NCI-H460 (cell line): ENCODE measurements at places on chromosomes 7 and 10.

- DNase-seq, result no peak
Measured at GRCh38 chr10:71683301-71683700, 36.3 kb downstream of the C10orf105 start.

- no peak for DNase-seq
Measured at GRCh38 chr10:101932183-101932582, 88.6 kb upstream of the KCNIP2 start.

- DNase-seq, result no peak
Measured at GRCh38 chr10:4054656-4055435, 269.8 kb upstream of the KLF6 start.

GRCh38 chr7:46576950-46577349 is 655.9 kb upstream of the IGFBP3 start:
- DNase-seq, result no peak

DNA sequence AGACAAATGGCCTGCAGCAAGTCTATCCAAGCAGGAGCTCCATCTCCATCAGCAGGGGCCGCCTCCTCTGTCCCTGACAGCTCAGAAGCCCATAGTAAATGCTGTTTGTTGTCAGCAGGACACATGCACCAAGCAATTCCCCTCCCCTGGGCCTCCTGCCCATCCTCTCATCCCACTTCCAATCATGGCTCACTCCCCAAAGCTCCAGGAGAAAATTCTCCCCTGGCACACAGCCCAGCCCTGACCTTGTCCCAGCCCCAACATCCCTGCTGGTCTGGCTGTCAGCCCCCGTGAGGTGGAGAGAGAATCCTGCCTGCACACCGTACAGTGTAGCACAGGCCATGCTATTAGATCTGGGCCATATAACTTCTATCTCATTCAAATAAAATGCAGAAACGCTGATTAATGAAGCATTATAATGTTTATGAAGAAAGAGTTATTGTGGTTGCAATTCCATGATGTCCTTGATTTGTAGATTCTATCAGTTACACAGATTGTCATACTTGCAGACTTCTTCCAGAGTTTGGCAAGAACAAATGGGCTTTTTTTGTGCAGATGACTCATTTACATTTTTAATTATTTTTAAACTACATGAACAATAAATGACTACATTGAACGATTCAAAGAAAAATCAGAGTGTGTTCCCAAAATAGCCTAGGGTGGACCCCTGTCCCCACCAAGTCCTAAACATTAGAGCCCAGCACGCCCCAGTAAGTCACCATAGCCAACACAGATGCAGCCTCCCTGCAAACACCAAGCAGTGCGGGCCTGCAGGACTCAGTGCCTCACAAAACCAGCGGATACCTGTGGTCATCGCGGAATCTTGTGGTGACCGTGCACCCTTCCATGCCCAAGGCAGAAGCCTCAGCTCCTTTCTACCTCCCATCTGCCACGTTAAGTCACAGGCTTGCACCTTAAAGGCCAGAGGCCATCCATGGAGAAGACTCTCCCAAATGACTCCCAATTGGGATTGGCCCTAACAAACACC is 70.1 kb downstream of the COBL start:
- no peak for DNase-seq

DNA sequence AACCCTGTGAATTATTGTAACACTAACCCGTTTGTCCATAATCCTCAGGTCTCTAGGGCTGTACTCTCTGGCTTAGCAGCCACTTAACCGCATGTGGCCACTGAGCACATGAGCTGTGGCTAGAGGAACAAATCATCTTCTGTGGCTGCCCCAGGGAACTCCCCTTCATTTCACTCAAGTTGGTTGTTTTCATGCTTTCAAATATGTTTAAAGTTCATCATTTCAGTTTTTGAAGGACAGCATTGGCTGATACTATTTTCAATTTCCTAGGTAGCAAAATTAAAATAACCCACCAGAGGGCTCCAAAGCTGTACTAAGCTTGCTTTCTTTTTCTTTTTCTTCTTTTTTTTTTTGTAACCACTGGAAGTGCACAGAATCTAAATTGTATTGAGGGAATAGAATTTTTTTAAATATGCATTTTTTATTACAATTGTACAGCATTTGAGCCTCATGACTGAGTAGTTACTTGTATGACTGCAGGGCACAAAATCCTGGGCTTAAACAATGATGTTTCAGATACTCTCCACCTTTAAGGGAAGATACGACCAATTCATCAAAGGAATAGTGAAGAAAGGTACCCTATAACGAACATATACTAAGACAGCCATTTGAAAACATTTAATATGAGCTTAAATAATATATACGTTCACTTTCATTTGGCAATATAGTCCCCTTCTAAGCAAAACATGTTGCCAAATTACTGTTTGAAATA is 38.6 kb downstream of the MRC1 start:
- DNase-seq, result no peak

GRCh38 chr7:148218603-148219002 is 372.0 kb upstream of the C7orf33 start:
- no peak for DNase-seq

- DNase-seq, result no peak
Measured at GRCh38 chr7:101232141-101232850, 5.3 kb downstream of the CLDN15 start.

DNA sequence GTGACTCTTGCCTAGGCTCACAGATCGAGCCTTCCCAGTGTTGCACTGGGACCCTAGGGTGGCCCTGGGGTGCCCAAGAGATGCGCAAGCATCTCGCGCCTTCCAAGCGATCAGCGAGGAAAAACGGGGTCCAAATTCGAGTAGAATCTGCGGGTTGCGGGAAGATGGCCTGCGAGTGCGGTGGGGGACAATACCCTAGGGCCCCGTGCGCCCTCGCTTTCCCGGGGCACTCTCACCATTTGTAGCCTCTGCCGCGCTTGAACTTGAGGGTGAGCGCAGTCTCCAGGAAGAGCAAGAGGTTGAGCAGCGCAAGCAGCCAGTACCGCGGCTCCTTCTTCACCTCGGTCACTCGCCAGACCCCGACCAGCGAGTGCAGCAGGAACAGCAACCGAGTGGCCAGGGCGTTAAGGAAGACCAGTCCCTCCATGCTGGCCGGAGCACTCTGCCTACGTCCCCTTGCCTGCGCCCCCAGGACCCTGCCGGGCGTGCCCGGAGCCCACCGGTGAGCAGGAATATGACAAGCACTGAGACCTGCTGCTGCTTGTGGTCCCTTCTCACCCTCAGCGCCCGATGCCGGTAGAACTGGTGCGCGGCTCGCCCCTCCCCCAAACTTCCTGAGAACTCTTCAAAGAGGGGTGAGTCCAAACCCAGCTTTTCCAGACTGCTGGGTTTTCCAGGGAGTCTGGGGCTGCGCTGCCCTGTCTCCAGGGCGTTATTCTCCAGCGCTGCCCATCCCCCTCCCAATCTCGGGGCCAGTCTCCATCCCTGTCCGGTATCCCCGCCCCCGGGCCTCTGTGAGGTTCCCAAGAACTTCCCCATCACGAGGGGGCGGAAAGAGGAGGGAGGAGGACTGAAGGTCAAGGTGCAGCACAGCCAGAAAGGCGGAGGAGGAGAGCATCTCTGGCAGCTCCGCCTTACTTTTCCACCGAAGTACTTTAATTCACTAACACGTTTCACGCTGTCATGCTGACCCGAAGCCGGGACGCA is at the start of gene TMEM26:
TSS of gene TMEM26 (minus strand) at position 727 of the 987 bp plus-strand sequence. CDS start at position 427, 300 bp downstream.
- no peak for DNase-seq

DNA sequence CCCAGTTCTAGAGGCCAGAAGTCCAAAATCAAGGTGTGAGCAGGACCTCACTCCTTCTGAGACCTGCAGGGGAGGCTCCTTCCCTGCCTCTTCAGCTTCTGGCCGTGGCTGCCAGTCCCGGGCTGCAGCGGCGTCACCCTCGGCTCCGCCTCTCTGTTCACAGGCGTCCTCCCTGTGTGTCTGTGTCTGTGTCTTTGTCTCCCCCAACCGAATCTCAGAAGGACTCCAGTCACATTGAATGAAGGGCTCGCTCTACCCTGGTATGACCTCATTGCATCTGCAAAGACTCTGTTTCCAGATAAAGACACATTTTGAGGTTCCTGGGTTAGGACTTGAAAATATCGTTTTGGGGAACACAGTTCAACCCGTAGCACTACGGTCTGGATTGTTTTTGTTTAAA is 33.1 kb upstream of the GALNT11 start:
- peak; percentile 64 for DNase-seq

DNA sequence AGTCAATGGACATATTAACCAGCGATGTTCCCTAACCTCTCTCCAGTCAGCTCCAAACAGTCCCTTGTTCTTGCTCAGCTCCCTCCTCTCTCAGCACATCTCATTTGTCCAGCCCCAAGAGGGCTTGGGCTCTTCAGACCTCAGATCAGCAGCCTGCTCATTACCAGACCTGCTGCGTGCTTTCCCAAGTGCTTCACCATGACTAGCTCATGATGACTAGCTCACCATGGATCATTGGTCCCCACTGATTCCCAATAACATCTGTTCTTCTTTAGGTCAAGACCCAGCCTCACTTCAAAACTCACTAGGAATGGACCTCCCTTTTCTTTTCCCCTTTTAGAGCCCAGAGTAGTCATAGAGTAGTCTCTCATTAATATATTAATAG is 121.9 kb downstream of the SLC16A9 start:
- DNase-seq, result no peak

GRCh38 chr10:74011017-74011416 is 13.1 kb downstream of the VCL start:
- DNase-seq, result no peak

GRCh38 chr7:1140476-1141104 is 19.4 kb downstream of the ZFAND2A start:
- DNase-seq, result no peak

GRCh38 chr7:115023219-115023618 is 101.3 kb downstream of the MDFIC start:
- DNase-seq, result no peak
